ENCODE measurements at places on chromosomes 3 and 15.
A peak's percentile ranks its signal among the peaks of the same experiment; 100 is the strongest.

DNA sequence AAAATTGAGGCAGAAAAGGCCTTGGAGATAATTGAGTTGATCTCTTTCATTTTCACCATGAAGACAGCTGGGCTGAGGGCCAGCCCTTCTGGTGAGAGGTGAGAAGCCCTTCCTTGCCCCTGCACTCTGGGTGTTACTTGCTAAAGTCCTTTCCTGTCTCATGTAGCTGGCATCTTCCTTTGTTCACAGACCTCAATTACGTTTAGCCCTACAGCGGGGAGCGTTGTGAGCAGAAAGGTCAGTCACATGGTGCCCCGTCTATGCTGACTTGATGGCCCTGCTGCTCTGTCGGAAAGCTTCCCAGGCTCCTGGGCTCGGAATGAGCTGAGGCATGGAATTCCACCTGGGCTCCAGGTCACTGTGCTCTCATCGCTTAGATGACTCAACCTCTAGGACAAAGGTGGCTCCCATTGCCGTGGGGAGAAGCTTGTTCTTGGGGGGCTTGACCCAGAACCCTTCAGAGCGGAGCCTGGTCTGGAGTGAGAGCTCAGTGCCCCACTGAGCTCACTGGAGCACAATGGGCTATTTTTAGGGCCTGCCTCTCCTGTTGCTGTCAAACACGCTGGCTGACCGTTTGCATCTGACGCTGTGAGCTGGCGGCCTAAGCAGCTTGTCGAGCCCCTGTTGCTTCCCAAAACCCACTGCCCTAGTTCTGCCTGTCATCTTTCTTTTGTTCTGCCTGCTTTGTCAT, 47.0 kb downstream of the RPLP1 start:
- DNase-seq: no peak

- no peak for DNase-seq
Measured at GRCh38 chr3:94596887-94597566, 534.2 kb downstream of the NSUN3 start.

DNA sequence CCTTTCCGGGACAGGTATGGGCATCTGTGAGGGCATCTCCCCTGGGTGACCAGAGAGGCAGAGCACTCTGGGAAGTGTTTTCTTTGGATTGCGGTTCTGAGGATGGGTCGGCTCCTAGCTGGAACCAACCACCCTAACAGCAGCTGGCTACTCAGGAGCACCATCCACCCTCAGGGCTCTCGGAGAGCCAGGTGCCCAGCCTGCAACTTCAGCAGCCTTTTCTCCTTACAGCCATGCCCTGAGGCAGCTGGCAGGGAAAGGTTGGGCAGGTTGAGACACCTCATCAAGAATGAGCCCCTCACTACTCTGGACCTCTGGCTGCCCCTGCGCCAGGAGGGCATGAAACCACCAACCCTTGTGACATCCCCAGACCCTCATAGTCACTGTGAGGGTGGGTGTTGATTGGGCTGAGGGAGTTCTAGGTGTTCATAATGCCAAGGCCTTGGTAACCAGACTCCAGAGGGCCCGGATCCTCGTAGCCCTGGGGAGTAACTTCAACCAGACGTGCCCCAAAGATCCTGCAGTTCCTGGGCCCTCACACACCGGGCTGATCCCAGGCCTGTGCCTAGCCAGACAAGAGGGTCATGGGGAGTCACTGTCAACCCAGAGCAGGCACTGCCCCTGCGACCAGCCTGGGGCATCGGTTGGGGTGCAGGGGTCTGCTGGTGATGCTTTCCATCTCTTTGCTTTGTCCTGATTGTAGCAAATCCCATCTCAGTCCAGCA, 114.4 kb upstream of the ABHD17C start:
- no peak for DNase-seq

DNA sequence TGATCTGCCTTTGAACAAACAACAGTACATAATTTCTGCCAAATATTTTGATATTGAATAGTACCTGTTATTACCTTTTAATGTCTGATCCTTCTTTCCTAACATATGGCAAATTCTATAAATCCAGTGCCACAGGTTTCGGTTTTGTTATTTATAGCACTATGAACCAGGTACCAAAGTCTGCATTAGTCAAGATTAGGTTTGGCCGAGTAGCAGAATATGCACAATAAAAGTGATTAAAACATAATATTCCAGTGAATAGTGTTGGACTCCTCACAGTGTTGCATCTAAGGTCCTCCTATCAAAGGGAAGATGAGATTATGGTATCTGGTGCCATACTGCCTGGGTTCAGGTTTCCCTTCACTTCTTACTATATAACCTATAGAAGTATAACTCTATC, 599.0 kb downstream of the ZPLD1 start:
- DNase-seq: no peak

DNA sequence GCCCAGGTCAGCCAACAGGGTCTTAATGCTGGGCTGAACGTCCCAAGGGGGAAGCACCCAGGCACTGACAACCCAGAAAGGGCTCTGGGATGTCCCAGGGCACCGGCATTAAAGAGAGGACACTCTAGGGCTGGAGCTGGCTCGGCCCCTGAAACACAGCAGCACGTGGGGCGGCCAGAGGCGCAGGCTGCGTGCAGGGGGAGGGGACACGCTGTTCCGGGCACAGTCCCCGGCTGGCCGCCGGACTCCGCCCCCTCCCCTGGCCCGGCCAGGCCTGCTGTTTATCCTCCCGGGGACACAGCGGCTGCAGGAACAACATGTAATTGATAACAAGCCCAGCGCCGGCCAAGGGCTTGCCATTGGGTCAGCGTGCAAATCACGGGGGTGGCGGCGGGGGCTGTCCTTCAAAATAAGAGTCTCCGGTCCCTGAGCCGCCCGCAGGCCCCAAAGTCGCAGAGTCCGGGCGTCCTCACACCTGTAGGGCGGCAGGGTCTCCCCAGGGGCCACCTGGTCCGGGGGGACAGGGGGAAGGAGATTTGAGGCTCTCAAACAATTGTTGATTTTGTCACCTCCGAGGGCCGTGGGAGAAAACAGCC, 1.3 kb downstream of the KLF15 start:
- DNase-seq: peak; percentile 27
